ENCODE measurements at places on chromosomes 1 and 21.
A peak's percentile ranks its signal among the peaks of the same experiment; 100 is the strongest.

- no peak overlapping the region for H3K4me3 ChIP-seq
- peaks cover 4% of the 10 kb centered on the region for H3K4me1 ChIP-seq
- peak; percentile 87 for DNase-seq
- H3K27me3 ChIP-seq: no peaks in the 10 kb centered on the region
These were observed 89.5 kb upstream of the RUNX3 start for GRCh38 chr1:25019337-25020172.

DNA sequence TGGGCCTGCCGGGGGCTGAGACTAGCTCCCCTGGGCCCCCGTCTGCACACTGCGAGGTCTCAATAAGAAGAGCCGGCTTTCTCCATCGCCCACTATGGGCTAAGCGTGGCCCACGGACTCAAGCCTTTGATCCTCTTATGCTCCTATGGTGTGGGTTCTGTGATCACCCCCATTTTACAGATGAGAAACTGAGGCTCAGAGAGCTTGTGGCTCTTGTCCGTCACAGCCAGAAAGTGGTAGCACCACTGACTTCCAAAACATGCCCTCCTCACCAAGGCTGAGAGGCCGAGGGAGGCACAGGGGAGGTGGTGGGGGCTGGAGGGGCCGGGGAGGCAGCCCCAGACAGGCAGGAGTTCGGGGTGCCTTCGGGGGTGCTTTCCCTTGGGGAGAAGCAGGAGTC, 39.0 kb upstream of the CASZ1 start:
- no peaks in the 10 kb centered on the region for H3K36me3 ChIP-seq
- no peak for DNase-seq
- H3K4me3 ChIP-seq: no peak overlapping the region

DNA sequence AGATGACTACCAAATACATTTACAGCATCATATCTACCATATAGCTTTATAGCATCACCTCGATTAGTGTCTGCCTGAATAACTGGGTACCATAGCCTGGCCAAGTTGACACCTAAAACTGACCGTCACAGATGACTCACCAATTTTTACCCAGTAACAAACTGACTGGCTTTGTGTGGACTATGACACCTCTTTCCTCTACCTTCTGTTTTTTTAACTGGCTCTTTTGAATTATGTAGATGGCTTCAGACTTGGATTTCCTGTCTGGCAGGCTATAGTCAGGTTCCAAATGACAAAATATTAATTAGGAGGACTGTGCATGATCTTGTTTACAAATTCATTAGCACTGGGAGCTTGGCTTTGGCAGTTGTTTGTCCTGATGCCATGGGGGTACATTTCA, 360.3 kb downstream of the TGFB2 start:
- no peaks in the 10 kb centered on the region for H3K27me3 ChIP-seq
- no peak overlapping the region for H3K27ac ChIP-seq
- no peaks in the 10 kb centered on the region for H3K36me3 ChIP-seq
- no peak for DNase-seq
- H3K4me1 ChIP-seq: no peaks in the 10 kb centered on the region
- H3K4me3 ChIP-seq: no peak overlapping the region

GRCh38 chr1:22534951-22535350, 28.3 kb upstream of the EPHA8 start:
- H3K4me1 ChIP-seq: no peaks in the 10 kb centered on the region
- H3K4me3 ChIP-seq: no peak overlapping the region
- H3K36me3 ChIP-seq: no peaks in the 10 kb centered on the region
- DNase-seq: no peak

DNA sequence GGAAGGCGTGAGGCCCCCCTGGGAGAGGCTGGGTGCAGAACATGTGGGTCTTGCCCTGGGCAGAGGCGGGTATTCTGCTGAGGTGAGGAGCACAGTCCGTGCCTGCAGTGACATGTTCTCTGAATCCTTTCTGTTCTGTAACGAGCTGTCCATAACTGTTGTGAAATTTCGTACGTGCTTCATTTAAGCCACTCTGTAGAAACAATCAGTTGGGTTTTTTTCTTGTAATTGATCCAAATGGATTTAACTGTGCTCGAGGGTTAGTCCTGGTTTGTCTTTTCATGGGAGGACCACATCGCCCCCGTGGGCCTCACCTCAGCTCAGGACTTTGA, 45.4 kb upstream of the DIP2A start:
- H3K27ac ChIP-seq: no peak overlapping the region
- DNase-seq: no peak
- no peaks in the 10 kb centered on the region for H3K27me3 ChIP-seq

DNA sequence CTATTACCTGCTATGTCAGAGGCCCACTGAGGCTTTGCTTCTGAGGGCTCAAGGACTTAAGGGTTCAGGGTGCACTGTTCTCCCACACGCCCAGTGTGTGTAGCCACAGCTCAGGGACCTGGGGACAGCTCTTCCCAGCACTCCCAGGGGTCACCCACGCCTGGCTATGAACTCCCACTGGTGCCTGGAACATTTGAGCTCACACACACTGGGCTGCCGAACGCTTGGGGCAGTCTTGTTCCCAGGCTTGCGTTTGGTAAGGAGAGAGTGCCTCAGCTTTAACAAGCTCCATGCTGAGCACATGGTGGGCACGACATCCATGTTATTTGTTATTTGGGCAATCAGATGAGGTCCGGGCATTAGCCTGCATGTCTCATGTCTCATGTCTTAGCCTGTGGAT, 37.6 kb downstream of the STUM start:
- no peaks in the 10 kb centered on the region for H3K36me3 ChIP-seq
- H3K27ac ChIP-seq: no peak overlapping the region
- H3K4me3 ChIP-seq: no peak overlapping the region
- no peaks in the 10 kb centered on the region for H3K27me3 ChIP-seq
- no peak for DNase-seq

DNA sequence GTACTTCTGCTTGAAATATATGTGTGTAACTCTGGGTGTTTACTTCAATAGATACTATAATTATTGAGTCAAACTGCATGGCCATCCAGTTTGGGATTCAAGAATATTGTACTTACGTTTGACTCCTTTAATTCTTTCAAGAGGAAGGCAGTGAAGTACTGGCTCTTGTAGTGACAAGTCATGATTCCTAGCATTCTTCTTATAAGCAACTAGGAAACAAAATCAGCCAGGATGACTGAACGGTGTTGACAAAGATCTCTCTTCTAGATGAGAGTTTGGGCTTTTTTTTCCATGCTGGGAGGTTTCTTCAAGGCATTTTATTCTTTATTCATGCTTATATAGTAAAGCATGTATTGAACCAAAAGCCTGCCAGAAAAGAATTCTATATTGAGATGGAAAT, 58.3 kb downstream of the CLEC20A start:
- peak overlapping the region; percentile 25 for H3K27ac ChIP-seq
- no peaks in the 10 kb centered on the region for H3K27me3 ChIP-seq
- no peak overlapping the region for H3K4me3 ChIP-seq
- DNase-seq: no peak
- H3K4me1 ChIP-seq: no peaks in the 10 kb centered on the region

DNA sequence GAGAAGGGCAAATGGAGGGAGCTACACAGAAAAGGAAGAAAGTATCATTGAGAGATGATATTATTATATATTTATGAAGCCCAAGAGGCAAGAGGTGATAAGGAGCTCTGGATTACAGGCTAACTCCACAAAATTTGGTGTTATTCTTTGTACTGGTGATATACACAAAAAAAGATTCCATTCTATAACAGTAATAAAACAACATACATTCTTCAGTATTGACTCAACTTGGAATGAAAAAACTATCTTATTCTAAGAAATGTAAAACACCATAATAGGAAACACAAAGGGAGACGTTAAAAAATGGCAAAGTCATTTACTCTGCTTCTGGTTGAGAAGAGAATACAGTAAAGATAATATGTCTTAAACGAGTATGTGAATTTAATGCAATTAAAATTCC, 99.4 kb downstream of the TEX35 start:
- H3K27ac ChIP-seq: no peak overlapping the region
- no peak for DNase-seq
- H3K27me3 ChIP-seq: no peaks in the 10 kb centered on the region
- no peaks in the 10 kb centered on the region for H3K36me3 ChIP-seq
- H3K4me1 ChIP-seq: no peaks in the 10 kb centered on the region
- H3K4me3 ChIP-seq: no peak overlapping the region

DNA sequence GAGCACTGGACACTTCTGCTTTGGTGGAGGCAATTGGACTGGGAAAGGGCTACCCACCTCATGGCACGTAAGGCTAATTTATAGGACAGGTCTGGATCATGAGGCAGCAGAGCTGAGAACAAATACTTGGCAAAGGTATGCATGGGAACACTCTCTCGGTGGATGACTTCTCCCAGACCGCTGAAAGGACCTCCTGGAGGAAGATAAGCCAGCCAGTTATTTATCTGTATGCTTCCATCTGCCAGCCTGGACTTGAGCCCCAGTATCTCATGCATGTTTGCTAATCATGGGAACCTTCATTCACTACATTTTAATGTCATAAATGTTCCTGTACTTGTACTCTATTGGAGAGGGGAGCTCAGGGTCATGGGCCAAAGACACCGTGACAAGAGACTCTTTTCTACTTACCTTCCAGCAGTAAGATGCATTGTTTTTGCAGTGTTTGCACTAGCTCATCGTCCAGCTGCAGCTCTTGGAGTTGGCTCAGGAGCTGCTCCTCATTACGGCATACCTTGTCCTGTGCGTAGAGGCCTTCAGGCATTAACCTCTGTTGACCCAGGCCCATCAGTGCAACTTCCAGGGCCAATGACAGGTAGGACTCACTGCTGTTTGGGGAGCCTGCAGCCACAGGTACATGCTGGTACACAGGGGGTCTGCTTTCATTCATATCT, 23.7 kb downstream of the UROD start:
- H3K27ac ChIP-seq: no peak overlapping the region
- peaks cover 45% of the 10 kb centered on the region for H3K36me3 ChIP-seq
- DNase-seq: no peak
- no peaks in the 10 kb centered on the region for H3K27me3 ChIP-seq

DNA sequence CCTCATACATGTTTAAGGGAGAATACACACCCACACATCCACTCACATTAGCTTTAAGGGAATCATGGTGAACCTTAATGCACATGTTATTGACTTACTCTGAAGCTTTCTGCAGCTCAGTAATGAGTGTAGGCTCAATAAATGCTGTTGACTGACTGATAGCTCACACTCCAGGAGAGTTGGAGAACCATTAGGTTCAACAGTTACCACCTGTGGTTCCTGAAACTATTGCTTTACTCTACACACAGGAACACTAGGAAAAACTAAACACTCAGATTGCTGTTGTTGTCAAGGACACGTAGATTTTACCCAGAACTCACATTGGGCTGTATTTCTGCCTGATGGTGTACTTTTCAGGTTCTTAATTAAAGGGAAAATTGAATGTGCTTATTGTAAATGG, 37.3 kb downstream of the ZC3H11B start:
- H3K4me3 ChIP-seq: no peak overlapping the region
- H3K4me1 ChIP-seq: peaks cover 25% of the 10 kb centered on the region

DNA sequence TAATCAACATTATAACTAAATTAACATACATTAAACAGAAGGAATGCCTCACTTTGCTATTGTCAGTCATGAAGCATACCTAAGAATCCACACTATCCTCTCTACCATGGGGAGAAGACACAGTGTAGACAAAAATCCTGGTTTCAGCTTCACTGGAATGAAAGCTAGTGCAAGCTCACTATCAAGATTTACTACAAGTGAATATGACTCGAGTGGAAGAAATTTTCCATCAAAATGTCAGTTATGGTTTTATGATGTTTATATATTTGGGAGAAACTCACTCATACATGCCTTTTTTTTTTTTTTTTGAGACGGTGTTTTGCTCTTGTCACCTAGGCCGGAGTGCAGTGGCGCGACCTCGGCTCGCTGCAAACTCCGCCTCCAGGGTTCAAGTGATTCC, 424.3 kb downstream of the KCNT2 start:
- no peaks in the 10 kb centered on the region for H3K4me1 ChIP-seq
- no peak overlapping the region for H3K4me3 ChIP-seq

DNA sequence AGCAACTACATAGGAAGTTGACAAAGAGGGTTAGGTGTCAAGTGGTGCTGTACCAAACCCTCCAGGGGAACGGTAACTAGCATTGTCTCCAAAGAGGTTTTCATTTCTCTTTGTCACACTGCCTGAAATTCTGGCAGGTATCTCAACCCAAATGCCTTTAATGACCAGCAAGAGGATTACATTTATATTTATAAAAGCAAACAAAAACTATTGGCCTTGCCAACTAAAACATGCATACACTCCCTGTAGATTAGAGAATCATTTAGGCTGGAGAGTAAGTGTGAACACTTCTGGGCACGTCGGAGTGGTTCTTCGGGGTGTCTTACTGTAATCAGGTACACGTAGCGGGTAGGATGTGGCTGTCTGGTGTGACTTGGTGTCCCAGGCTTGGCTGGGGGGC, 84.9 kb downstream of the VPS26C start:
- no peaks in the 10 kb centered on the region for H3K27me3 ChIP-seq
- no peak for DNase-seq
- peaks cover 85% of the 10 kb centered on the region for H3K36me3 ChIP-seq

- H3K4me3 ChIP-seq: no peak overlapping the region
- H3K27ac ChIP-seq: no peak overlapping the region
- DNase-seq: no peak
- H3K27me3 ChIP-seq: no peaks in the 10 kb centered on the region
- H3K4me1 ChIP-seq: no peaks in the 10 kb centered on the region
- no peaks in the 10 kb centered on the region for H3K36me3 ChIP-seq
These were observed 228.1 kb downstream of the TPR start for GRCh38 chr1:186146974-186147373.

DNA sequence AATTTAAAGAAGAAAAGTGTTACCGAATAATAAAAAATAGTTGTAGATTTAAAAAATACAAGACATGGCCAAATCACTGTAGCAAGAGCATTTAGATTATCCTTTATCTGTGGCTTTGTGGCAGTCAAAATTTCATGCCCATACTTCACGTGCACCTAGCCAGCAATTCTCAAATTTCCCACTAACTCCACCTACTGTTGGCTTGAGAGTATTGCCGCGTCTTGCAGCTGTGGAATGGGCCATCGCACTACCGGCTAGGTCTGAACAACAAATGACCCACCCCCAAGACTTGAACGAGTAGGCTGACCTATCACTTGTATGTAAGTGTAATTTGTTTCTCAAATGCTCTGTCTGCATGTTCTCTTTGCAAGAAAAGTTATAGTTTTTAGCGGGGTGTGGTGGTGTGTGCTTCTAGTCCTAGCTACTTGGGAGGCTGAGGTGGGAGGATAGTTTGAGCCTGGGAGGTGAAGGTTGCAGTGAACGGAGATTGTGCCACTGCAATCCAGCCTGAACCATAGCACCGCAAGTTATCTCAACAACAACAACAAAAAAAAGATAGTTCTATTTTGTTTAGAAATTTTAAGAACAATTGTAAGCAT, 4.1 kb downstream of the KRTAP13-4 start:
- H3K4me1 ChIP-seq: no peaks in the 10 kb centered on the region
- H3K27me3 ChIP-seq: no peaks in the 10 kb centered on the region
- DNase-seq: peak; percentile 88
- H3K4me3 ChIP-seq: no peak overlapping the region

GRCh38 chr1:63321066-63321784, 1.1 kb upstream of the FOXD3 start:
- peaks cover 100% of the 10 kb centered on the region for H3K27me3 ChIP-seq
- peak overlapping the region; percentile 80 for H3K4me3 ChIP-seq
- peak; percentile 78 for DNase-seq
- H3K27ac ChIP-seq: no peak overlapping the region

Data from endodermal cell (in vitro differentiated cells).